Progenitor cell of endocrine pancreas (in vitro differentiated cells): ENCODE measurements at places on chromosomes 13 and 19. TPM values are rescaled to one million over a fixed set of nuclear protein-coding genes. Genes with fewer than 3 reads are reported as not detected.

C13orf42 gene
- not detected in 2 replicates for total RNA-seq

ACP5 gene
- 1.6 and 2.7 TPM in 2 replicates for total RNA-seq

ANGPTL8 gene
- not detected in 2 replicates for total RNA-seq

LONP1 gene
- total RNA-seq, result 56.1 and 61.7 TPM in 2 replicates

KLK10 gene
- not detected in 2 replicates for total RNA-seq

PLIN5 gene
- total RNA-seq, result 5.7 and 8.1 TPM in 2 replicates

GAPDHS gene
- not detected in 2 replicates for total RNA-seq

DNA sequence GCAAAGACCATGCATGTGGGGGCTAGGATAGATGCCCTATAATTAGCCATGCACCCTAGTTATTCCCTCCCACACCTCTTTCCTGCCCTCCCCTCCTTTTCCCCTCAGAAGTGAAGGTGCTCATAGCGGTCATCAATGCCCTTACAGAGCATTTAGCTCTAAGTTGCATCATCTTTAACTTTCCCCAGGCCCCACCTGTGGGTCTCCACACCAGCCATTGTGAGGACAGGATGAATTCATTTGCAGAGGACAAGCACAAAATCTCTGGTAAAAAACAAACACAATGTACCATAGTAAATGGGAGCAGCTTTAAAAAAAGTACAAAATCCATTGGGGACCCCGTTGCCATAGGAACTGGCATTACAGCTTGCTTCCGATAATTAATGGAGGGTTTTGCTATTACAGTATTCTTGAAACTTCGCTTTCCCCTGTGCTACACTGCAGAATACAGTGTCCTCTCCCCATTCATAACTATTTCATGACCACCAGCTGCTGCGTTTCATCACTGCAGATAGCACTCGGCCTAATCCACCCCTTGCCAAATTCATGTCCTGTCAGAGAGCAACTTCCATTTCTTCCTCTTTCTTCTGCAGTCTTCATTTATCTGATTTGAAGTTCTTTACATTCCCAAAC lies 110.5 kb downstream of the ZDHHC20 start:
- no peak overlapping the region for H3K27ac ChIP-seq
- H3K4me1 ChIP-seq, result no peaks in the 10 kb centered on the region
- H3K4me3 ChIP-seq, result no peak overlapping the region

- H3K27me3 ChIP-seq, result peaks cover 12% of the 10 kb centered on the region
- no peaks in the 10 kb centered on the region for H3K4me1 ChIP-seq
- H3K27ac ChIP-seq, result no peak overlapping the region
- DNase-seq, result no peak
- H3K4me3 ChIP-seq, result no peak overlapping the region
Observed at GRCh38 chr19:31408460-31409124, 59.4 kb upstream of the TSHZ3 start.

DNA sequence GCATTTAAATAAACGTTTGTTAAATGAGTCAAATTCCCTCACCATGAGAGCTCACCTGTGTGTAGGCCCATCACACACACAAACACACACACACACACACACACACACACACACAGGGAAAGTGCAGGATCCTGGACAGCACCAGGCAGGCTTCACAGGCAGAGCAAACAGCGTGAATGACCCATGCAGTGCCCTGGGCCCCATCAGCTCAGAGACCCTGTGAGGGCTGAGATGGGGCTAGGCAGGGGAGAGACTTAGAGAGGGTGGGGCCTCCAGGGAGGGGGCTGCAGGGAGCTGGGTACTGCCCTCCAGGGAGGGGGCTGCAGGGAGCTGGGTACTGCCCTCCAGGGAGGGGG lies 8.5 kb upstream of the CEACAM5 start:
- H3K36me3 ChIP-seq, result peaks cover 4% of the 10 kb centered on the region
- H3K4me3 ChIP-seq, result no peak overlapping the region
- H3K27me3 ChIP-seq, result no peaks in the 10 kb centered on the region
- no peak for DNase-seq
- no peaks in the 10 kb centered on the region for H3K4me1 ChIP-seq

- H3K27ac ChIP-seq, result no peak overlapping the region
- H3K4me3 ChIP-seq, result no peak overlapping the region
- DNase-seq, result no peak
- no peaks in the 10 kb centered on the region for H3K27me3 ChIP-seq
- peaks cover 10% of the 10 kb centered on the region for H3K4me1 ChIP-seq
Observed at GRCh38 chr13:27147530-27148170, 24.0 kb downstream of the USP12 start.

DNA sequence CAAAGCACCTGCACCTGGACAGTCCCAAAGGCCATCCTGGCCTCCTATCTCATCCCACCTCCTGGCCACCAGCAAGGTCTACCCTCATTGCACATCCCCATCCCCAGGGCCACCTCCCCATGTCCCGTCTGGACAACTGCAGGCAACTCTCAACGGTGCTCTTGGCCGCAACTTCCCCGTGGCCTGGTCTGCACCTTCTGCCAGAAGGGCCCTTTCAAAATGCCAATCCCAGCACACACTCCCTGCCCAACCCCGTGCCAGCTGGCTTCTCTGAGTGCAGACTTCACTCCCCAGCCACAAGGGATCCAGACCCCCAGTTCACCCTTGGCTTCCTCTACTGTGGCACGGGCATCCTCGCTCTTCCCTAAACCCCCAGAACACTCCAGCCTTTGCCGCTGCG lies 8.2 kb downstream of the PEPD start:
- H3K4me3 ChIP-seq, result no peak overlapping the region
- H3K36me3 ChIP-seq, result no peaks in the 10 kb centered on the region
- no peaks in the 10 kb centered on the region for H3K27me3 ChIP-seq
- H3K27ac ChIP-seq, result no peak overlapping the region
- no peak for DNase-seq

- H3K27ac ChIP-seq, result no peak overlapping the region
- H3K36me3 ChIP-seq, result no peaks in the 10 kb centered on the region
- no peak overlapping the region for H3K4me3 ChIP-seq
- no peak for DNase-seq
- no peaks in the 10 kb centered on the region for H3K27me3 ChIP-seq
Observed at GRCh38 chr13:61770681-61771080, 355.0 kb upstream of the PCDH20 start.

DNA sequence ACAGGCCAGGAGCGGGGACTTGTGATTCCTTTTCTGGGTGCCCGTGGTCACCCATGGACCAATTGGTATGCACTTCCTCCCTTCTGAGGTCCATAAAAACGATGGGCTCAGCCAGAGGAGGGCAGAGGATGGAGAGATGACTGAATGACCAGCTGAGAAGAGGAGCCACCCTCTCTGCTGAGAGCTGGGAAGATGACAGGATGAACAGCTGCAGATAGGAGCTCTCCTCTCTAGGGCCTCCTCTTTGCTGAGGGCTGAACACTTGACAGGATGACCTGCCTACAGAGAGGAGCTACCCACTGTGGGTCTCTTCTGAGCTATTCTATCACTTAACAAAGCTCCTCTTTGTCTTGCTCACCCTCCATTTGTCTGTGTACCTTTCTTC lies 4.1 kb downstream of the IGFL4 start:
- peaks cover 7% of the 10 kb centered on the region for H3K4me1 ChIP-seq
- H3K4me3 ChIP-seq, result no peak overlapping the region
- no peak for DNase-seq
- H3K27ac ChIP-seq, result no peak overlapping the region

DNA sequence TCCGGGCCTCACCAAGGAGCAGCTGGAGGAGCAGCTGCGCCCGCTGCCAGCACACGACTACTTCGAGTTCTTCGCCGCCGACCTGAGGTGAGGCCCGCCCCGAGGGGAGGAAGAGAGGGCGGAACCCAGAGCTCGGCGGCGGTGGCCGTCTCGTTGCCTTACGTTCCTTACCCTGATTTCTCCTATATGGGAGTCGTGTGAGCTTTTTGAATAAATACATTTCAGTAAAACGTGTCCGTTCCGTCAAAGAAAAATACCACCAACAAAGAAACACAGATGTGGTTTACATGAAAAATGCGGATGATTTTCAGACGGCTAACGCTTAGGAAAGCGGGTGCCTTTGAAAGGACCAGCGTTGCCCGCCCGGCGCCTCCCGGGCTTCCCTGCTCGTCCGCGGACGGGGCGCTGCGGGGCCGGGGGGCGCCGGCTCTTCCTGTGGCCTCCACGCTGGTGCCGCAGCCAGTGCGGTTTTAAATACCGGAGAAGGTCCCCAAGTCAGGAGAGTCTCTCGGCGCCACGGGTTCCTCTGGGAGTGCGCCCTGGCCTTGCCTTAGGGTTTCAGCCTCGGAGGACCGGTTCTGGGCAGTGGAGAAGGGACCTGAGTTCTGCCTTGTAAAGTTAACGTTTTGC lies 755 bp downstream of the UPF3A start:
- no peaks in the 10 kb centered on the region for H3K27me3 ChIP-seq
- peak; percentile 21 for DNase-seq
- peaks cover 23% of the 10 kb centered on the region for H3K36me3 ChIP-seq
- H3K27ac ChIP-seq, result peak overlapping the region; percentile 94
- peak overlapping the region; percentile 82 for H3K4me3 ChIP-seq

GRCh38 chr13:78595495-78596398 lies 7.6 kb downstream of the POU4F1 start:
- peak overlapping the region; percentile 35 for H3K4me3 ChIP-seq
- H3K27me3 ChIP-seq, result peaks cover 96% of the 10 kb centered on the region
- DNase-seq, result no peak
- no peak overlapping the region for H3K27ac ChIP-seq

DNA sequence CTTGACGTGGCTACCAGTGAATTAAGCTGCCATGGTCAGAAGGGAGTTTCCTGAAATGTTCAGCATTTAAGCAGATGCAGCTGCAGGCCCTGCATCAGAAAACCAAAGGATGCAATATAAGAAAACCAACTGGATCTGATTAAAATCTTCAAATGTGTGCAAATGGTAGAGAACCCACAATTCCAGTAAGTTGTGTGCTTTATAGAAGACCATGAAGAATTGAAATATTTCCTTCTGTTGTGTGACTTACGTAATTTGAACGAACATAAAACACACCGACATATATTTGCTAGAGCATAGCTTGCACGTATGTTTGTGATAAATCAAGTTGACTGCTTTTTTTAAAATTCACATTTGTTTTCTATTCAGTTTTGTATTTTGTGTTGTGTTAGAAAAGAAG lies 191.4 kb downstream of the COL4A1 start:
- no peaks in the 10 kb centered on the region for H3K36me3 ChIP-seq
- H3K4me3 ChIP-seq, result no peak overlapping the region
- H3K27ac ChIP-seq, result no peak overlapping the region
- H3K27me3 ChIP-seq, result peaks cover 36% of the 10 kb centered on the region

DNA sequence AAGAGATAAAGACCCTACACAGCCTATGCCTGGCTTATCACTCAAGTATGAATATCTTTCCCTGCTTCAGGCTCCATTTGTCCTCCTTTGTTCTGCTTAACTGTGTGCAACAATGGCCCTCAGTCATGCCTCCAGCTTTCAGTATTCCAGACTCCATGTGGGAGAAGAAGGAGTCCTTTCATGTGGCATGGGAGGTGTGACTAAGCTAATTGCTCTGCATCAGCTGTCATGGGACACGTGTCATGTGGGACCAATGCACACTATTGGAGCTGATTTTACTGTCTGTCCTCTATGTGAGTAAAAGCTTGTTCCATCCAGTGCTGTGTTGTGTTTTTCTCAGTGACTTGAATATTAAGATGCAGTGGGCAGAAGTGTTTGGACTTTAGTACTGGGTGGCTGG lies 1198.3 kb downstream of the OLFM4 start:
- no peak overlapping the region for H3K4me3 ChIP-seq
- no peak for DNase-seq
- no peaks in the 10 kb centered on the region for H3K4me1 ChIP-seq
- peaks cover 1% of the 10 kb centered on the region for H3K36me3 ChIP-seq

DNA sequence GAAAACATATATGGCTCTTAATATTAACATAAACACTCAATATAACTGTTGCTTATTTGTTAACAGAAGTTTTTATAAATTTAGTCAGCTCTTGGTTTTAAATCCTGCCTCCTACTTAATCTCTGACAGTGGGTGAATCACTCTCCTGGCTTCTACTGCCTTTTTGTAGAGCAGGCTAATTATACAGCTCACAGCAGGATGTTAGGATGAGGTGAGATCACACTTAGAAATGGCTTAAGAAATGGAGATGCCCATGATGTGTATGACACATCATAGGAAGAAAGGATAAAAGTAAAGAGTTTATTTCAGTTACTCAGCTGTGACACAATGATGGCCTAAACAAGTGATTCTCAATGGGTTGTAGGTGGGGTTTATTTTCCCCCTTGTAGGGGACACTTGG lies 345.6 kb downstream of the SPRY2 start:
- no peak for DNase-seq
- H3K36me3 ChIP-seq, result no peaks in the 10 kb centered on the region
- peaks cover 6% of the 10 kb centered on the region for H3K4me1 ChIP-seq
- H3K27me3 ChIP-seq, result no peaks in the 10 kb centered on the region
- H3K27ac ChIP-seq, result no peak overlapping the region
- H3K4me3 ChIP-seq, result no peak overlapping the region

DNA sequence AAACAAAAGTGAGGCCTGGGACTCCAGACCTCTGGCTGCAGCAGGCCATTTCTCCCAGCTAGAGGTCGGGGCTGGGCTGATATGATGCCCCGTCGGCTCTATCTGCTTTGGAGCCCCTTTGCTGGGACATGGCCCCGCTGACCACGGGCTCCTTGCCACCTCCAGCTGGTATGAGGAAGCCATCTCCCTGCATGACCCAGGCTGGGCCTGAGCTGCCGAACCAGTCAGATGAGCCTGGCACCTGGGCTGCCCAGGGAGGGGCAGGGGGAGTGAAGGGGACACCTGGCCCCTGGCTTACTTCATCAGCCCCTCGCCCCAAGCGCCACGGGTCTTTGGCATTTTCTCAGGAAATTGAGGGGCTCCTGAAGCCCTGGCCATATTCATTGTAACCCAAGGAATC lies 7.8 kb downstream of the ZSWIM4 start:
- H3K4me1 ChIP-seq, result no peaks in the 10 kb centered on the region
- H3K27me3 ChIP-seq, result no peaks in the 10 kb centered on the region
- H3K36me3 ChIP-seq, result peaks cover 19% of the 10 kb centered on the region
- H3K4me3 ChIP-seq, result no peak overlapping the region

DNA sequence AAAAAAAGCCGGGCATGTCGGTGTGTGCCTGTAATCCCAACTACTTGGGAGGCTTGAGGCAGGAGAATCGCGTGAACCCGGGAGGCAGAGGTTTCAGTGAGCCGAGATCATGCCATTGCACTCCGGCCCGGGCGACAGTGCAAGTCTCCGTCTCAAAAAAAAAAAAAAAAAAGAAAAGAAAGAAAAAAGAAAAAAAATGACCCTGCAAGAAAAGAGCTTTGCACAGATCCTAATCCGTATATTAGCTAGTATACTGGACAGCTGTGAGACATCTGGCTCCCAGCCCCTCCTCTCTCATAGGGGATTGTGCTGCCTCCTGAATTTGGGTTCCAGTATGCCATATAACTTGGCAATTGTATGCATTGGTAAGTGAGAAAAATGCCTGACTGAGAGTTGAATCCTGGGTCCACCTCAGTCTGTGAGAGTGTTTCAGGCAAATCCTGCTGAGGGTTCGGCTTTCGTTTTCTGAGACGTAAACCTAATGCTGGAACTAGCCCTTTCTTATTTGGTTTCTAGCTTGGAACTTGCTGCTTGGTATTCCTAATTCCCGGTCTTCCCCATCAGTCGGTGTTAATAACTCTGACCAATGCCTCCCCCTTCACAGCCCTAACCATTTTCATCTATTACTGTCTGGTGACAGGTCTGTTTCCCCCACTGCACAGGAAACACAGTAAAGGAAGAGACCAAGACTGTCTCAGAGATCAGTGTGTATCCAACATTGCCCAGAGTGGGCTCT lies 1.3 kb upstream of the AKT2 start:
- H3K36me3 ChIP-seq, result no peaks in the 10 kb centered on the region
- H3K27me3 ChIP-seq, result no peaks in the 10 kb centered on the region
- H3K4me3 ChIP-seq, result no peak overlapping the region

- peaks cover 28% of the 10 kb centered on the region for H3K4me1 ChIP-seq
- no peak for DNase-seq
- H3K27me3 ChIP-seq, result peaks cover 2% of the 10 kb centered on the region
- peaks cover 4% of the 10 kb centered on the region for H3K36me3 ChIP-seq
- H3K4me3 ChIP-seq, result peak overlapping the region; percentile 74
- H3K27ac ChIP-seq, result no peak overlapping the region
Observed at GRCh38 chr13:112895521-112896465, 73.2 kb upstream of the MCF2L start.
